Activated naive CD4-positive, alpha-beta T cell (primary cell): ENCODE measurements at places on chromosomes 7 and 10.

DNA sequence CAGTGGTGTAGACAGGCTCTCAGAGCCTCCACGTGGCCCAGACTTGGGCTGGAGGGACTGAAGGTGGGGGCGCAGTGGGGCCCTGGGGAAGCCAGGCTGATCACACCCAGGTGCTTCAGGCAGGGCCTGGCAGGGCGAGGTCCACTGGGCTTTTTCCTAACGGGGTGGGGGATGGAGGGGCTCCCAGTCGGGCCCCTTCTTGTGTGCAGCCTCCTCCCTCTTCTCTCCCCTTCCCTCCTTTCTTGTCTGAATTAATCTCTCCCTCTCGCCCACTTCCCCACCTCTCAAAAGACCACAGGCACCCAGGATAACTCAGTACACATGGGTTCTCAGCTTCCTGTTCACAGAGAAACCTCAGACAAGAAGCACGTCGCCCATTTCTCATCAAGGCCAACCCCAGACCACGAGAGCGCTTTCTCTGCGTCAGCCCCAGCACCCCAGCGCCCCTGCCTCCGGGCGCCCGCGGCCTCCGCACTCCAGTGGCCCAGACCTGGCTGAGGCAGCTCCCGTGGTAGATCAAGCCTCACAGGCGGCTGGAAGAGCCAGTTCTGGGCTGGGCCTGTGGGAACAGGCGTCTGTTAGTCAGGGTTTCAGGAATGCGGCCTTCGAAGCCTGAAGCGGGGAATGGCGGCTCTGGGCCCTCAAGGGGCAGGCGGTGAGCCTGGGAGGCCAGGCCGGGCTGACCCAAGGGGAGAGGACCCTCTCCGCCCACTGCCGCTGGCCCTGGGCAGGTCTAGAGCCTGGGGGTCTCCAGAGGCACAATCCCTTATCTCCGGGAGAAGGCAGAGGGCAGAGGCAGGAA lies 50.6 kb downstream of the PWWP2B start:
- DNase-seq: no peak

GRCh38 chr7:37368540-37368939 lies 80.1 kb downstream of the ELMO1 start:
- DNase-seq: no peak

- DNase-seq: no peak
Observed at GRCh38 chr10:28587270-28587969, 54.5 kb downstream of the WAC start.

DNA sequence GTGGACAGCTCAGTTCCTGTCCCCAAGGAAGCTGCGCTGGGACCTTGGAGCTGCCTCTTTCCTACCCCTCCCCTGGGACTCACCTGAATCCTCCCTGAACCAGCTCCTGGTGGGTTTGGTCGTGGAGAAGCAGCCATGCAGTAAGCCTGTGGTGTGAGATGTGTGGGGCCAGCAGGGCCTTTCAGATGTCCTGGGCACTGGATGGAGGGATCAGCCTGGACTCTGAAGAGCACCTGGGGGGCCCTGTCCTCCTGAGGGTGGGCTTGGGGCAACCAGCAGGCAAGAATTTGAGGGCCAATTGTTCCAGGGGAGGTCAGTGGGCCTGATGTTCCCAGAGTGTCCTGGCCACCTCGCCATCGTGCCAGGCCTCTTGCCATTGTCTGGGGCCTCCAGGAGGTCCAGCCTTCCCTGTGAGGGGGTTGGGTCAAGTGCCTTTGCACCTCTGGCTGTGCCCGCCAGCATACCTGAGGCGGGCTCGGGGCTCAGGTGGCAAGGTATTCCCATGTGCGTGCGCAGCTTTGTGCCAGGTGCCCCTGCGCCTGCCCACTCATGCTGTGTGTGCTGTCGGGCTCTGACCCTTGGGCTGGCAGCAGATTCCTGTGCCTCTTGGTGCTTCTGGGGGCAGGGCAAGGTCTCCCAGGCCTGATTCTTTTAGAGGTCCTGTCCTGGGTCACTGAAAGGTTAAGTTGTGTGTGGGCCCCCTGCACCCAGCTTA lies 7.3 kb downstream of the TRIM8 start:
- no peak for DNase-seq

GRCh38 chr7:127396184-127396583 lies 3.7 kb upstream of the ZNF800 start:
- no peak for DNase-seq

- no peak for DNase-seq
Observed at GRCh38 chr10:51178634-51179033, 104.3 kb downstream of the PRKG1 start.

GRCh38 chr10:124654686-124655085 lies 89.5 kb downstream of the FAM53B start:
- DNase-seq: no peak

DNA sequence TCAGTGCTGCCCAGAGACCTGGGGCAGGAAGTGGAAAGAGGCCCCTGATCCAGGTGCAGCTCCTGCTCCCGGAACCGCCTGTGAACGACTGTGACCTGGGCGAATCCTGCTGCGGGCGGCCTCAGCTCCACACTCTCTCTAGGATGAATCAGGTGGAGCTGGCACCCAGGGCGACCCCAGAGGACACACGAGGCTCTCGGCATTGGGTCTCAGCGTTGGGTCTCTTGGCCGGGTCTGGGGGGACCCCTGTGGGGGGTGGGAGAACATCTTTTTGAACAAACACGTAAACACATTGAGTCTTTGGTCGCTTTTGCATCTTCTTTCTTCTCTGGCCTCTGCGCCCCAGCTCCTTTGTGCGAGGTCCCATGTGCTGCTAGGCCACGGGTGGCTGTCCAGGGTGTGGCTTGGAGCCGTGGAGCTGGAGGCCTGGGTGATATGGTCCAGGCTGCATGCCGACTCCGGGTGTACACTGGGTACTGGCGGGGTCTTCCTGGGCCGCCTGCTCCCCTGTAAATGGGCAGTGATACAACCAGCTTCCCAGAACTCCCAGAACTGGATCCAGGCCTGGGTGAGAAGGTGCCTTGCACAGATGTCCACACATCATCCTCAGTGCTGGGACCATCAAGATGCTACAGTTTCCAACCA lies 435.8 kb downstream of the DNAJB6 start:
- DNase-seq: no peak

DNA sequence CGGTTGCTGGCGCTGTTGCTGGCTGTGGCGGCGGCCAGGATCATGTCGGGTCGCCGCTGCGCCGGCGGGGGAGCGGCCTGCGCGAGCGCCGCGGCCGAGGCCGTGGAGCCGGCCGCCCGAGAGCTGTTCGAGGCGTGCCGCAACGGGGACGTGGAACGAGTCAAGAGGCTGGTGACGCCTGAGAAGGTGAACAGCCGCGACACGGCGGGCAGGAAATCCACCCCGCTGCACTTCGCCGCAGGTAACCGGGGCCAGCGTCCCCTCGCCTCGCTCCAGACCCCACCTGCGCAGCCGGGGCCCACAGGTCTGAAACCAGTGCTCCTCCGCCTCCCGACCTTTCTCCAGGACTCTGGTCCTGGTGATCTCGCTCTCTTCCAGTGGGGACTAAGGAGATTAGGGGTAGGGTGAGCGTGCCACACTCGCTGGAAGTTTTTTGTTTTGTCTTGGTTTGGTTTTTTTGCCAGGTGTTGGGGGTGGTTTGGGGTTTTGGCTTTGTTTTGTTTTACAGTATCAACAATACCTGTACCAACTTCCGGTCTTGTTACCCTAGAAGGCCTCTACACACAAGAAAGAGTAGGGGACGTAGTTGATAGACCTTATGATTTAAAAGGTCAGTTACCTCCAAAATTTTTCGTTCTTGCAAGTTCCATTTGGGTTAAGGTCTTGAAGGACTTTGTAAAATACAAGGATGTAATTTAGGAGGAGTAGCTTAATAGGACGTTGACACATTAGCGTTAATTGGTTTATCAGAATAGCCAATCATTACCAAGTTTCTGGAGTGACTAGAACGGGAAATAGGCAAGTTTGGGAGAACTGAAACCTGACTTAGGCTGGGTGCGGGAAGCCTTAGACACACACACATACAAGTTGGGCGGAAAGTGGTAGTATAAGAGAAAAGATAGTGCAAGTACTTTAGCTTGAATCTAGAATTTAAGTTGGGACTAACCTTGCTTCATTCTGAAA lies 704 bp downstream of the TNKS2 start:
- DNase-seq: no peak

- no peak for DNase-seq
Observed at GRCh38 chr7:27808626-27809025, 68.7 kb downstream of the TAX1BP1 start.

DNA sequence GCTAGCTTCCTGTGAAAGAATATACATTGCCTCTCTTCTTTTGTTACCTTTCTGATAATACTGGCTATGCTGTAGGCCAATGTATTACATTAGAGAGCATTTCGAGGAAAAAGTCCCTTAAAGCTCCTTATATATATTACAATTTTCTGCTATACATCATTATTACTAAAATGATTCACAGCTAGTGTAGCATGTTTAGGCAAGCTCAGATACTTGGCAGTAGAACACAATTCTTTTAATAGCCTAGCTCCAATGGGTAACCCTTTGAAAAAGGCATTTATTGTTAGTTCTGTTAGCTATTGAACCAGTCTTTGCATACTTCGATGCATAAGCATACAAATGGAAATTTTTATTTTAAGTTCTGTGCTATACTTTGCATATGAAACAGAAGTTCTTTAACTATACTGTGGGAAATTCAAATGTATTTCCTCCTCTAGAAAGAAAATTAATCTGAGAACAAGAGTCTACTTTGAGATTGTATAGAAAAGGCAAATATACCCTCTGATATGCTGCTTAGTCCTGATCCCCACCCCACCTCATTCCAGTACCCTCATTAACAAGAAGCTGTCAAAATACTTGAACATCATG lies 55.6 kb upstream of the SKAP2 start:
- DNase-seq: no peak

GRCh38 chr7:16841681-16842080 lies 36.9 kb upstream of the AGR2 start:
- no peak for DNase-seq

DNA sequence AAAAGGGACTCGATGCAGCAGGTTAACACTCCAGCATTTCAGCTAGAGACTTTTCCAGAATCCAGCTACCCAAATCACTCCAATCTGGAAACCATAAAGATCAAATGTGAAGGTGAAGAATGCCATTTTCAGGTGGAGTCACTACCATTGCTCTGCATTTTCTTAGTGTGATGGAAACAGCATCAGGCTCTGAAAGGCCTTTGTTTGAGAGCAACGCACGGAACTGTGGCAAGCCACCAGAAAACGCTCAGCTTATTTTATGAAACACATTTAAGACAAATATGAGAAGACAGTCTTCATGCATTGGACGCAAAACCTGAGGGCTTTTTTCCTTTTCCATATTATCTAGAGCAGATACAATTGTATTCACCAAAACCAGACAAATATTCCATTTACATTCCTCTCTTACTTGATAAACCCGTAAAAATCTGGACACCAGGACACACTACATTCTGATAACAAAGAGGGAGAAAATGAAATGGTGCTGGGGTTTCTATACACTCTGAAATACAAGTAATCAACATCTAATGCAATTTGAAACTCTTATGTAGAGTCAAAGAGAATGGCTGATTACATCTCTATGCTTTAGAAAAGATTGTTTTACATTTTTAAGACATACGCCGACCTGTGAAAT lies 99.1 kb downstream of the NRP1 start:
- DNase-seq: no peak

DNA sequence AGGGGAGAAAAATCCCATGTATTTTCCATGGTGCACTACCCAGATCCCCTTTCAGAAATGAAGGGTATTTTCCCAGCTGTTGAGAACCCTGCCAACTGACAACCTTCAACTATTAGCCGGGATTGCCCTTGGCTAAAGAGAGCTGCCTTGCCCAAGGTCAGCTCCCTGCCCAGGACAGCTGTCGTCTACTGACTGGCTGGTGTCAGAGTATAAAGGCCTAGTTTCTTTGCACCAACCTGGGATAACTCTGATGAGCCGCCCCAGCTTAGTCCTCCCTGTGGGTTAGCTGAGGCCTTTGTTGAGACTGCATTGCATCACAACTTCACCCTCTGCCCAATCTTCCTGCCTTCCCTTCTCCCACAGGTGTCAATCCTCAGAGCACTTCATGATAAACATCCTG lies 147.2 kb upstream of the RHEB start:
- DNase-seq: no peak

DNA sequence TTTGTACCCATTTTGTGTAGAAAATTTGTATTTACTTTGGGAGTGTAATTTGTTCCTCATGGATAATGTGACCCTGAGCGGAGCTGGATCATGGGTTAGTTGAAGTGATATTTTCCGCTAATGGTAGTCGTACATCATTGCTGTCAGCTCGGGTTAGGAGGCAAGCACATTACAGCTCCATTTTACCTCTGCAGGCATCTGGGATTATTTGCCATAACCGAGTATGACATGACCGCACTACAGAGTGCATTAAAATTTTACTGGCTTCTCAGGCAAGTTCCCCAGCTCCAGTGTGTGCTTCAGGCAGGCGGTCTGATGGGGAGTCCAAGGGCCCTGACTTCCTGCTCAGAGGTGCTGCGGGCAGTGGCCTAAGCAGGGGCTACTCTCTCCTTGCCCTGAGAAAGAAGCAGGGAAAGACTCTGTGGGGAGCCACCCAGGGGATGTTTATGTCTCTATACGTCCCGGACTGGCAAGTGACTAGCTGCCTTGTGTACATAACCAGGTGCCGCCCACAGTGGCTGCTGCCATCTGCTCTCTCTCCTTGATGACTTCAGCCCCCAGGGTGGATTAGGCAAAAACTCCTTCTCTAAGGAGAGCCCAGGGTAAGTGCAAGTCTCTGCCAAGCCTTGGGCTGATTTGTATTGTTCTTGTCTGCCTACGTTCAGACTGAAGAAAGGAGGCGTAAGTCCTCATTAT lies 685.3 kb upstream of the GALNT17 start:
- no peak for DNase-seq

- no peak for DNase-seq
Observed at GRCh38 chr10:8279598-8279997, 225.1 kb downstream of the GATA3 start.

- DNase-seq: no peak
Observed at GRCh38 chr7:148374396-148375259, 215.9 kb upstream of the C7orf33 start.

GRCh38 chr10:103929381-103929921 lies 11.5 kb upstream of the STN1 start:
- DNase-seq: no peak

- no peak for DNase-seq
Observed at GRCh38 chr10:79137826-79138225, 69.1 kb downstream of the ZMIZ1 start.

- no peak for DNase-seq
Observed at GRCh38 chr10:82277591-82277990, 402.6 kb downstream of the NRG3 start.

DNA sequence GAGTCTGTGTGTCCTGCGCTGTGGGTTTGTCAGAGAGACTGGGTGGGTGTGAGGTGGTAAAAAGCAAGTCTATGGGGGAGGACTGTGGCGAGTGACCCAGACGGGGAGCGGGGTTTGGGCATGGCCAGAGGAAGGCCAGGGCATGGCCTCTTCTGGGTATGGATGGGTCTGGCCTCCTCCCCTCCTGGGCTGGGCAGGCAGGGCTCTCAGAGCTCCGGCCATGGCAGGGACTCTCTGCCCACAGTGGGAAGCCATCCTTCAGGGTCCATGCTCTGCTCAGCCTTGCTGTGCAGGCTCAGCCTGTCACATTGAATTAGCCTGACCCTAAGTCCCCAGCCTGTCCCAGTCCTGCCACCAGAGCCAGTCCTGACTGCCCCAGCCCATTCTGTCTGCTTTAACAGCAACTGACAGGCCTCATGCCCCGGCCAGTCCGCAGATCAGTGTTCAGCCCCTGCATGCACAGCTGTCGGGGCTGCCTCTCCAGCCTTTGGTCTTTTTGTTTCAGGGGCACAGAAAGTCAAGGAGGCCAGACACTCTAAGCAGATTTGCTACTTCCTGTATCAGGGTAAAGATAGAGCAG lies 7.9 kb downstream of the ANTXRL start:
- DNase-seq: no peak
